ENCODE measurements at places on chromosomes 6 and 20.

DNA sequence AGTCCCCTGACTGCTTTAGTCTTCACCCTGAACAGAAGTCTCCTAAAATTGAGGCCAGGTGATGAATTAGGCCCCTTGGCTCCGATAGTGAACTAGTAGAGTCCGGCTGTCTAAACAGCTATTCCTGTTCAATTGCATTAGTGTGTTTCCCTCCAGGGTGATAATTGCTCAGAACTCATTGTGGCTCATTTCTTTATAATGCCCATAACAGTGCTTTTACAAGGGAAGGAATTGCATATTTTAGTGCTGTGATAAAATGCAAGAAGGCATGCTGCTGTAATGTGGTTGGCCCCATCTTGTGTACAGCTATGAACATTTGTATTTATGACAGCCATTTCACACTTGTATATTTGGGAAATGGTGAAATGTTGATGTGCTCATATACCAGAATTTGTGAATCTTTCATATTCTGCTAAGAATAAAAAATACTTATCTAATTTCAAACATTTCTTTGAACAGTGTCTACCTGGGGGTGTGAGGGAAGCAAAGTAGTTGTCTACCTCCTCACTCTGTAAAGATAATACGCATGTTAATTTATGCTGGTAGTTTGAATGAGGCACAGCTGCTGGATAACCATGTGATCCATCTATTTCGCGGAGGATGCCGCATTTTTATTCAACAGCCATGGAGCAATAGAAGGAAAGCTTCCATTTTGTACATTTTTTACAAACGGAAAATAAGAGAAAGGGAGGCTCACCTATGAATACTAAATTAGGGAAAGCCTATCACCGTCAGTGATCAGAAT is 451.4 kb downstream of the NKAIN2 start:
- no peak for DNase-seq

GRCh38 chr20:17617212-17617867 is 47.5 kb downstream of the DSTN start:
- peak; percentile 29 for DNase-seq

DNA sequence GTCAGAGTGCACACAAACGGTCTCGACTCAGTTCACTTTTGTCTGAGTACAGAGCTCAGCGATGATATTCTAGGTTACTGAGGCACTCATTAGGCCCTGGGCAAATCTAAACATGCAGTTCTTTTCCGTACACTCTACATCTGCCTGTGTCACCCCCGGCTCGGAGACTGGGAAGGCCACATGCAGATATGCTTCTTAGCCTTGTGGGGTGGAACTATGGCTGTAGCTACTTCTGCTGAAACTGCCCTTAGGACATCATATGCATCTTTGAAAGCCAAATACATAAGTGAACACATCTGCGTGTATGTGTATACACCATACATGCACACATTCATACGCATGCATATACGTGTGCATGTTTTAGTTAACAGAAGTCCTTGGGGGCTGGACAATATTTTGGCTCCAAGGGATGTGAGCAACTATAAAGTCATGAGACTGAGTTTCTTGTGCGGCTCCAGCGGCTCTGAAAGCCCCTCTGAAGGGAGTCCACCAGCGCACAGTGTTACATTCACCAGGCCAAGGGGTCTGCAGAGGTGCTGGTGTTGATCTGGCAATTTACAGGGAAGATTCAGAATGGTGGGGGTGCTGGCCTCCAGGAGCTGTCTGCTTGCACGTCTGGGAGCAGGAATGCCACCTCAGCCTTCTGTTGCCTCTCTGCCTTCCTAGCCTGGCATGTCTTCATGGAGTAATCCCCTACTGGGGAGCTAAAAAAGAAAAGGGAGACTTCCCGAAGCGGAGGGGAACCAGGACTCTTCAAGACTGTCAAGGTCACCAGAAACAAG is 31.6 kb downstream of the PSMG4 start:
- DNase-seq = no peak

- peak; percentile 48 for DNase-seq
Observed at GRCh38 chr6:52399511-52400312, 20.4 kb upstream of the EFHC1 start.

DNA sequence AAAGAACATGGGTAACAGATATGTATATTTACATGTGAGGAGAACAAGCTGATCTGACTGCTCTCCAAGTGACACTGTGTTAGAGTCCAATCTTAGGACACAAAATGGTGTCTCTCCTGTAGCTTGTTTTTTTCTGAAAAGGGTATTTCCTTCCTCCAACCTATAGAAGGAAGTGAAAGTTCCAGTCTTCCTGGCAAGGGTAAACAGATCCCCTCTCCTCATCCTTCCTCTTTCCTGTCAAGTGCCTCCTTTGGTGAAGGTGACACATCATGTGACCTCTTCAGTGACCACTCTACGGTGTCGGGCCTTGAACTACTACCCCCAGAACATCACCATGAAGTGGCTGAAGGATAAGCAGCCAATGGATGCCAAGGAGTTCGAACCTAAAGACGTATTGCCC is 5.2 kb downstream of the HFE start:
- no peak for DNase-seq

DNA sequence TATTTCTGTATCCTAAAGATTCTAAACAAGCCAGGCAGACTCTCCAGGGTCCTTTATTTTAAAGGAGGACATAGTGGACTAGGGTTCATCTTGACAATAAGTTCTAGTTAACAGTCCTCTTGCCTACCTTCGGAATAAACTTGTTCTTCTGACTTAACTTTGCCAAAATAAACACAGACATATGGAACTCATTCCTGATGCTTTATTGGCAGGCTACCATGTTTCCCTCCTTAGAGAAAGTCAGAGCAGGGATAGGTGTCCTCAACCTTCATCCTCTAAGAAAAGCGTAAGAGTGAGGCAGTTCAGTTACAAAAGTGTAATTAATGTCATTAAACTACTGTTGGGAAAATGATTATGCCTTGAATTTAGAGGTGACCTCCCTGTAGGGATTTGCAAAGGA is 46.9 kb upstream of the NRSN1 start:
- no peak for DNase-seq

DNA sequence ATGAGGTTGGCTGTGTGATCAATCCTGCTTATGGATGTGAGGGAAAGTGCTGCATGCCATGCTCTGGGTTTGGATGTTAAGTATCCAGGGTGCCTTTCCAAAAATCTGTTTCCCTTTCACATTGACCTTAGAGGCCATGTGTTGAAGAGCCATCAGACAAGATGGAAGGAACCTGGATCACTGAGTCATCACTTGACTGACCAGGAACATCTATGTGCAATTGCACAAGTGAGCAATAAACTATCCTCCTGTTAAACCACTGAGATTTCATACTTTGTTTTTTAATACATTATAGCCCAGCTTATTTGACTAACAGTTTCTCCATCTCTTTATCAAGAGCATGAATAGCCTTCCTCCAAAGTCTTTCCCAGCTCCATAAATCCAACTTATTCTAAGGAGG is 17.8 kb upstream of the TMEM14A start:
- no peak for DNase-seq

- DNase-seq = peak; percentile 64
Observed at GRCh38 chr20:20856306-20856705, 143.9 kb upstream of the RALGAPA2 start.

GRCh38 chr6:113094779-113095178 is 747.6 kb downstream of the RFPL4B start:
- DNase-seq = no peak

GRCh38 chr20:61014491-61014890 is 237.6 kb upstream of the CDH4 start:
- no peak for DNase-seq

DNA sequence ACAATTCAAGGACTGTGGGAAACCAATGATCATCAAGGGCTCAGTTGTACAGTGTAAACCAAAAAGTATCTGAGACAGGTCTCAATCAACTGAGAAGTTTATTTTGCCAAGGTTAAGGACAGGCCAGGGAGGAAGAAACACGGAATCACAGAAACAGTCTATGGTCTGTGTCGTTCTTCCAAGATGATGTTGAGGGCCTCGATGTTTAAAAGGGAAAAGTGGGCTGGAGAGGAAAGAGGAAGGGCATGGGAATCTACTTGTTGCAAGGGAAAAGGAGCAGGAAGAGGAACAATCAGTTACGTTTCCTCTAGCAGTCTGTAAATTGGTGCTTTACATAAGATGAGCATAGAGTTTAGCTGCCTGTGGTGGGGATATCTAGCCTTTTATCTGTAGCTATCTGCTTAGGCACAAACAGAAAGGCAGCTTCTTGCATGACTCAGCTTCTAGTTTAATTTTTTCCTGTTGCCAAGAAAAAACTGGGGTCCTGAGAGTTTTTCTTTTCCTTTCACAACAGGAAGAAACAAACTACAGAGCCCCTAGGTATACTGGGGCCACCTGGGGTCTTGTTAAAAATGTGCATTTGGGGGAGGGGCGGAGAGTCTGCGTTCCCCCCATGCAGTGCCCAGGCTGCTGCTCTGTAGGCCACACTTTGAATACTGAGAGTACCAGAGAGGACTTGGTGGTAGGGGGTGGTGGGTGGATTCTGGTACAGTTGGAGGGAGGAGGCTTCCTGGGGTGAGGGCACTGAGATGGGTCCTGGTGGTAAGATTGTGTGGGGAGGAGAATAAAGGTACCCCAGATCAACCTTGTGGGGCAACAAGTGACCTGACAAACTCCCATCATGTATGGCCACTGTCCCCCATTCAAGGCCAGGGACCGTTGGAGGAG is 35.3 kb upstream of the EZR start:
- DNase-seq = peak; percentile 73

GRCh38 chr6:105759015-105759414 is 327.1 kb upstream of the PRDM1 start:
- DNase-seq = no peak

DNA sequence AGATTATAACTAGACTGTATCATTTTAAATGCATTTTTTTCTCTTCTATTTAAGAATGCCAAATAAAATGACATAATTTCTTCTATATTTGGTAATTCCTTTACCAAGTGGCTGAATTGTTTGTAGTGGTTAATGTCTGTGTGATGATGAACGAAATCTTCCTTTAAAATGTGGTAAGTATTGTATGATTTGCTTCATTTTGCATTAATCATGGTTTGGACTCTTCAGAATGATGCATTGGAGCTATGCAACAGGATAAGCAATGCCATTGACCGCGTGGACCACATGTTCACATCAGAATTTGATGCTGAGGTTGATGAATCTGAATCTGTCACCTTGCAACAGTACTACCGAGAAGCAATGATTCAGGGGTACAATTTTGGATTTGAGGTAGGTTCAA is 99.6 kb downstream of the MAP3K4 start:
- DNase-seq = no peak

- no peak for DNase-seq
Observed at GRCh38 chr6:109662192-109662591, 28.8 kb downstream of the AK9 start.

DNA sequence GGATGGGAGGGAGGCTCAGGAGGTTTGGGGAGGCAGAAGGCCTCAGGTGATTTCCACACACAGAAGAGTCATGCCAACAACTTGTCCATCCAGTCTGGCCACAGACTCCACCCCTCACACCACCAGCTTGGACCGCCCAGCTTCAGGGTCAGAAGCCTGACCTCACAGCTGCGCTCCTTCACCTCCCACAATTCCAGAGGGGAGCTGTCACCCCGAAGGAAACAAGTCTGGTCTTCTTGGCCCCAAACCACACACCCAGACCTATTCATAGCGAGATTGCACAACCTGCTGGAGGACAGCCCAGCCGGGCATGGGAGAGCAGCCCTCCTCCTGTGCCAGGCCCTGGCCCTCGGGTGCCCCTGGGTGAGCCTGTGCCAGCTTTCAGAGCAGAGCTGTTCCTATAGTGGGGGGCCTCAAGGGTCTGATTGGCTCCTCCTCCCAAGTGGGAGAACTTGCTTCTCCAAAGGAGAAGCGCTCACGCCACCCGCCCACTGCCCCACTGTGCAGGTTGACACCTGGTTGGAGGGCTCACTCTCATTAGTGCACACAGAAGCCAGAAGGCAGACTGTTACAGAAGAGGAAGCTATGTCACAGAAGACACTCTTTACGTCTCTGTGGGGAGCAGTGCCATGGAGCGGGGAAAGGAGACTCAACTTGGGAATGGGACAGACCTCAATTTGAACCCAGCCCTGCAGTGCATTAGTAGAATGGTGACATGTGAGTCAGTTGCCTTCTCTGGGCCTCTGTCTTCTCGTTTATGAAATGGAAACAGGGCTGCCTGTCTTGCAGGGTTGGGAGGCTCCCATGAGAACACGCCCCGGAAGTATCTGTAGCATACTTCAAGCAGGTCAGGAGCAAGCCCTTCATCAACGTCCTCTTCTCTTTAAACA is 128.8 kb downstream of the FOXO3 start:
- peak; percentile 33 for DNase-seq

DNA sequence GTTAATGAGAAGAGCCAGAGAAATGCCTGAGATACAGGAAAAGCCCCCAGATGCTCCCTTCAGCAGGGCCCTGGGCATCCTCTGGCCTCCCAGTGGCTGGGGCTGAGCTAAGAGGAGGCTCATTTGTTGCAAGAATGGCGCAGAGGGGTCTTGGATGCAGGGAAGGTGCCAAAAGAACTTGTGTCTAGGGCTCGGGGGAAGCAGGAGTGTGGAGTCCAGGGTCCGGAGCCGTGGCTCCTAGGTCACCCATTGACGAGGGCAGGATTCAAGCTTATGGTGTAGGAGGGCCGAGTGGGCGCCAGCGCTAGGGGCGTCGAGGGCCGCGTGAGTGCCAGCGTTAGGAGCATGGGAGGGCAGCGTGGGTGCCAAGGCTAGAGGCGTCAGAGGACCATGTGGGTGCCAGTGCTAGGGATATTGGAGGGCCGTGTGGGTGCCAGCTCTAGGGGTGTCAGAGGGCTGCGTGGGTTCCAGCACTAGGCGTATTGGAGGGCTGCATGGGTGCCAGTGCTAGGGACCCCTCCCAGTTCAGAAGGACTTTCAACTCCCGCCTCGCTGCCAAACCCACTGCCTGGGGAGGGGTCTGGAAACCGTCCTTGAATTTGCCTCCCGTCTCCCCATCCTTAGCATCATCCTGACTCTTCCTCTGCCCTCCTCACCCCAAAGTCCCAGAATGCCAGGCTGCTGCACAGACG is 250.5 kb upstream of the AFDN start:
- DNase-seq = no peak

DNA sequence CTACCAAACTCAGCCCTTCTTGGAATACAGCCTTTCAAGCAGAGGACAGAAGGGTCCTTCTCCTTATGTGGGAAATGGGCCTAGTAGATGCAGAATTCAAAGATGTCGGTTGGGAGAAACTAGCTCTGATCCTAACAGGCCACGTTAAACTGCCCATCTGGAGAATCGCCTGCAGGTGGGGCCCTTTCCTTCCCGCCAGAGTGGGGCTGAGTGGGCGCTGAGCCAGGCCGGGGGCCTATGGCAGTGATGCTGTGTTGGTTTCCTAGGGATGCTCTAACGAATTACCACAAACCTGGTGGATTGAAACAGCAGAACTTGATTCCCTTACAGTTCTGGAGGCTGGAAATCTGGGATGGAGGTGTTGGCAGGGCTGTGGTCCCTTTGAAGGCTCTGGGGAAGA is 9.1 kb downstream of the MAPK13 start:
- DNase-seq = peak; percentile 71

DNA sequence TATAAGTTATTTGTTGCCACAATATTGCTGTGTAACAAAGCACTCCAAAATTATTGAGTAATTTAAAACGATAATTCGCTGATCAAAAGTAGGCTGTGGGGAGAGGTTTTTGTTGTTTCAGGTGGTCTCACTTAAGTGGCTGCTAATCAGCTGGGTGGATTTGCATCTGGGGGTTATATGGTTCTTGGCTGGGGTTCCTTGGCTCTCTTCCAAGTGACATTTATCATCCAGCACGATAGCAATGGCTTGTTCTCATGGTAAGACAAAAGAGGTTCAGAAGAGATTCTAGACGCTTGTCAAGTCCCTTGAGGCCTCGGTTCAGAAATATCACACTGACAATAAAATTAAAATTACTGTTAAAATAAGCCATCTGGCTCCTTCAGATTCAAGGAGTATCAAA is 1648.8 kb downstream of the GRIK2 start:
- no peak for DNase-seq

- no peak for DNase-seq
Observed at GRCh38 chr20:2509468-2509781, 710 bp upstream of the ZNF343 start.

All from common myeloid progenitor, CD34-positive (primary cell).